GM03348 (cell line): ENCODE measurements at places on chromosomes 7 and 10.
A peak's percentile ranks its signal among the peaks of the same experiment; 100 is the strongest.

- no peak for DNase-seq
Measured at GRCh38 chr10:127976701-127977356, 69.9 kb downstream of the PTPRE start.

GRCh38 chr10:32393911-32394310 lies 47.0 kb upstream of the EPC1 start:
- no peak for DNase-seq

DNA sequence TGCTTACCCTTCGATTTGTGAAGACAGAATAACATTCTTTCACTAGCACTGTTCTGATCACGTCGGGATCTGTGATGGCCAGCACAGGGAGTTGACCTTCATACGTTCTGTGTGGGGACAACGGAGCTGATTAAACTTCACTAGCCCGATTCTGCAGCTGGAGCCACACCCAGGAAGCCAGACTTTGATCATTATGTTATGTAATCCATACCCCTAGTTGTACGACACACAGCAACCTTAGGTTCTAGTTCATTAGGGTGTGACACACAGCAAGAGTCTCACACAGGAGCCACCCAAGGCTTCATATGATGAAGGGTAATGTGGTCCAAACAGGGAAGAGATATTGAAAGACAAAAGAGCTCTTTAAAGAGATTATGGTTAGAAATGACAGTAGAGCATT lies 7.2 kb downstream of the CYP3A5 start:
- no peak for DNase-seq

DNA sequence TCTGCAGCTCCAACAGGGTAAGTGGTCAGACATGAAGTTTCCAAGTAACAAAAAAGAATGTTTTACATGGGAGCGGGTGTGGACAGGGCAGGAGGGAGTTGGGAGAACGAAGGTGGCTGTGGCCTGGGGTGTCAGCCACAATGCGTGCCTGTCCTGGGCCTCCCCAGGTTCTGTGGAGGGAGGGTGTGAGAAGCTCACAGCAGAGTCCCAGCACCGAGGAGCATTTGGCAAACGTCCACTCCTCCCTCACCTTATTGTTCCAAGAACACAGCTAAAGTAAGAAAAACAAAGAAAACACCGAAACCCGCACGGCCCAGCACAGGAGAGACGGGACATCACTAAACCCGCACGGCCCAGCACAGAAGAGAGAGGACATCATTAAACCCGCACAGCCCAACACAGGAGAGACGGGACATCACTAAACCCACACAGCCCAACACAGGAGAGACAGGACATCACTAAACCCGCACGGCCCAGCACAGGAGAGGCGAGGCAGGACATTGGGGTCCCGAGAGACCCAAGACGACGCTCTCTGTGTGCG lies 226.4 kb downstream of the MAD1L1 start:
- no peak for DNase-seq

DNA sequence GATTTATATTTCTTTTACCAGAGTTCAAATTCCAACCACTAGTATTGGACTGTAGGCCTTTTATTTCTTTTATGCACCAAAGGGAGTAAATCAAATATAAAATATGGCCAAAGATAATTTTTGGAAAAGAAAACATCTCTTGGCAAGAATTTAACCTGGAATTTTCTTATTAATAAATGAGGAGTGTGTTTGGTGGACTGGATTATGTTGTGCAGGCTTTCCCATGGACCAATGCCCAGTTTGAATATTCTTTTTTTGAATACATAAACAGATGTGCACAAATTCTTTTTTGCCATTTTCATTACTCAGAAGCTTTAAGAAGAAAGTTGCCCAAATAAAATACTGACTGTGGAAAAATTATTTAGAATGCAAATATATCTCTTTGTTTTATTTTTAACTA lies 22.1 kb upstream of the PRKG1 start:
- DNase-seq: peak; percentile 20

GRCh38 chr10:128712661-128713400 lies 586.6 kb upstream of the MKI67 start:
- DNase-seq: no peak

DNA sequence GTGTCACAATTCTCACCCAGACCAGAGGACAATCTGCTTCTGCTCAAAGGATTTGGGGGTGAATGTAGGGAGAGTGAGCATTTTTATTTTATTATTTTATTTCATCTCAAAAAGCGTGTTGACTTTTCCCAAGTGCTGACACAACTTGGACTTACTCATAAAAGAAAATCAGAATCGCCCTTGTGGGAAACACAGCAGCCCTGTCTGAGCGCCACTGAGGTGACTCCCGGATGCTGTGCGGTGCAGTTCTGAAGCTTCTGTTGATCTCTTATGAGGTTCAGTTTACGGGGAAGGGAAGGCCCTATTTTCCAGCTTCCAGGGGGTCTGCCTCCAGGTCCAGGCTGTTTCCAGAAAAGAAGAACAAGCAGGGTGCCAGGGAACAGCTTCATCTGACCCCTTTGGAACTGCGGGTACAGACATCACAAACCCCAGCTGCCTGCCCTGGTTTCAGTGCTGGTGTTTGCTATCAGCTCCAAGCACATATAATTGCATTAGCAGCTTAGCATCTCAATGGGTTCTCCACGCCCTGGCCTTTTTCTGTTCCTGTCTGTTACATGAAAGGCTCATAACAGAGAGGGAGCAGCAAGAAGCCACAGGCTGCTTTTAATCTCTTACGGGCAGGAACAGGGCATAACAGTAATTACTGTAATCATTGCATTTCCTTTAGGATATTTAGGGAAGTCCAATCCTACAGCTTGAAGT lies 52.4 kb downstream of the PARP12 start:
- DNase-seq: no peak
